Ammon's horn (tissue), 1 donor: ENCODE measurements at places on chromosomes 6 and 20.

- no peak for DNase-seq
These were observed 23.5 kb upstream of the CDH22 start for GRCh38 chr20:46331611-46332361.

DNA sequence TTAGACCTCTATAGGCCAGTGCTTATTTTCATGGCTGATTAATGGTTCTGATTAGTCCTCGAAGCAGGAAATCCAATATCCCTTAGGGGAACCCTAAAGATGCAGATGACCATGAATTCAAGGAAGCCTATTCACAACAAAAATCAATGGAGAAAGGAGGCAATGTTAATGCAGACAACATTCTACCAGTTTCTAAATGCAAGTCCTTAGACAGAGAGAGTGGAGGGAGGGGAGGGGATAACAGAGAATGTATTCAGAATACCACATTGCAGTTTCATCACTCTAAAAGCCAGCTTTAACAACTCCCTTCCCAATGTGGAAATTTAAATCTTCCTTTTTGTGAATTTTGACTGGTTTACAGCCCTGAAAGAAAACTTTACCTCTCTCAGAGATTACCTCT is 87.1 kb upstream of the POU3F2 start:
- DNase-seq, result peak; percentile 5

DNA sequence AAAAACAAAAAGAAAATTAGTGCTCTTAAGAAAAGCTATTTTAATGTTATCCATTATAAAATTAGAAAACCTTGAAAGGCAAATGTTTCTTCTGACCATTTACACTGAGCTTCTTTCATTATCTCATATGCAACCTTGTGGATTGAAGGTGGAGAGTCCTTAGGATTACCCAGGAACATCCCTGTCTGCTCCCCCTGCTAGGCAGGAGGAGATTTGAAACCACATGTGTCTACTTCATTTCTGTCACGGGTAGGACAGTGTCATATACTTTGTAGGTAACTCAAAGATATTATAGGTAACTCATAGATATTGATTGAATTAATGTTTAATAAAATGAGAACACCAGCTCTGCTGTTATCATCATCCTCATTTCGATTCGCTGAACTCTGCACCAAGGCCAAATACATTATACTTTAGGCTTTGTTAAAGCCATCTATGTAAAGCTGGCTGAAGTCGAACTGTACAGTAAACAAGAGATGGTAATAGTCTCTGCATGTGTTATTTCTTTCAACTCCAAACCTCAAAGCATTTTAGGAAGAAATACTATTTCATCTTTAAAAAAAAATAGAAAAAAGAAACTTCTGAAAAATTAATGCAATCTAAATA is 49.5 kb downstream of the HDAC2 start:
- DNase-seq, result no peak

- no peak for DNase-seq
These were observed 554.7 kb upstream of the HS3ST5 start for GRCh38 chr6:114897536-114897935.

DNA sequence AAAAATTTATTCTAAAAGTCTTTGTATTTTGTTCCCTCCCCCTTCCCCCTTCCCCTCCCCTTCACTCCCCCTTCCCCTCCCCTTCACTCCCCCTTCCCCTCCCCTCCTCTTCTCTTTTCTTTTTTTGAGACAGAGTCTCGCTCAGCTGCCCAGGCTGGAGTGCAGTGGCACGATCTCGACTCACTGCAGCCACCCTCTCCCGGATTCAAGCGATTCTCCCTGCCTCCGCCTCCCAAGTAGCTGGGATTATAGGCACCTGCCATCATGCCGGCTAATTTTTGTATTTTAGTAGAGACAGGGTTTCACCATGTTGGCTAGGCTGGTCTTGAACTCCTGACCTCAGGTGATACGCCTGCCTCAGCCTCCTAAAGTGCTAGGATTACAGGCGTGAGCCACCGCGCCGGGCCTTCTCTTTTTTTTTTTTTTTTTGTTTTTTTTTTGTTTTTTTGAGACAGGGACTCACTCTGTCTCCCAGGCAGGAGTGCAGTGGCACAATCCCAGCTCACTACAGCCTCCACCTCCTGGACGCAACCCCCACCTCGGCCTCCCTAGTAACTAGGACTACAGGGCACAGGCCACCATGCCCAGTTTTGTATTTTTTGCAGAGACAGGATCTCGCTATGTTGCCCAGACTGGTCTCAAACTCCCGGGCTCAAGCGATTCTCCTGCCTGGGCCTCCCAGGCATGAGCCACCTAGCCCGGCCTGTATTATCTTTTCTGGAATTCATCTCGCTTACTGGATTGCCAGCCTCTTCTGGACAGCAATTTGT is 1.1 kb upstream of the AFG1L start:
- no peak for DNase-seq

DNA sequence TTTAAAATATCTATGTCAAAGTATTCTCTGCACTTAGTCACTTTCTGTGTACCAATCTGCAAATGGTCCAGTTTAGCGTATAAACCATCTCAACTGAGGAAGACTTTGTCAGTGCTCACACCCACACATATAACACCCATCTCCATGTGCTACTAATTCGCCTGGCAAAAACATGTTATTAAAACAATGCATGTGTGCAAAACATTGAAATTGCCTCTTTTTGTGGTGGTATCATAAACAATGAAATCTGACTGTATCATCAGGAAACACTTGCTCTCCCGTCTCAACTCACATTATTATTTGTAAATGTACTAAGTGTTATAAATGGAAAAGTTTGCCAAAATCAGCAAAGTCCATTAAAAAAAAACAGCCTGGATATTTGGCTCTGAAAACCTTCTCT is 105.9 kb upstream of the FOXC1 start:
- DNase-seq, result no peak

DNA sequence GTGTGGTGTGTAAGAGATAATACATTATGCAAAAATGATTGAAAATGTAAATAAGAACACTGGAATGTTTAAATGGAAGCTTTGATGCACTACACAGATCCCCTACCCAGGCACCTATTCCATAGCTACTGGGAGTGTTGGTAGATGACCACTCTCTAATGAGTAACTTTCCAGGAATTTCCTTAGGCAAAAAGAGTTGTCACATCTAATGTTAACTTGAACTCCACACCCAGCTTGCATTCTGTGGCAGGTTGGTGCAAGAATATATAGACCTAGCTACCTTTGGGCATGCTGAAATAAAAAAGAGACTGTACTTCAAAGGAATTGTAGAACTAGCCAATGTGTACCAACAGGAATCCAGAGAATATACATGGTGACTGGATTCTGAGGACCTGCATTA is 1254.2 kb upstream of the EYS start:
- no peak for DNase-seq

- no peak for DNase-seq
These were observed 23.2 kb upstream of the AKIRIN2 start for GRCh38 chr6:87724983-87725811.
